Activated CD4-positive, alpha-beta T cell treated with anti-CD3 and anti-CD28 coated beads, Interleukin-2, amount 50 U/mL, for 1 hour (primary cell): ENCODE measurements at places on chromosomes 12 and 14.

- DNase-seq: no peak
Measured at GRCh38 chr14:67641902-67642749, 22.4 kb downstream of the ARG2 start.

DNA sequence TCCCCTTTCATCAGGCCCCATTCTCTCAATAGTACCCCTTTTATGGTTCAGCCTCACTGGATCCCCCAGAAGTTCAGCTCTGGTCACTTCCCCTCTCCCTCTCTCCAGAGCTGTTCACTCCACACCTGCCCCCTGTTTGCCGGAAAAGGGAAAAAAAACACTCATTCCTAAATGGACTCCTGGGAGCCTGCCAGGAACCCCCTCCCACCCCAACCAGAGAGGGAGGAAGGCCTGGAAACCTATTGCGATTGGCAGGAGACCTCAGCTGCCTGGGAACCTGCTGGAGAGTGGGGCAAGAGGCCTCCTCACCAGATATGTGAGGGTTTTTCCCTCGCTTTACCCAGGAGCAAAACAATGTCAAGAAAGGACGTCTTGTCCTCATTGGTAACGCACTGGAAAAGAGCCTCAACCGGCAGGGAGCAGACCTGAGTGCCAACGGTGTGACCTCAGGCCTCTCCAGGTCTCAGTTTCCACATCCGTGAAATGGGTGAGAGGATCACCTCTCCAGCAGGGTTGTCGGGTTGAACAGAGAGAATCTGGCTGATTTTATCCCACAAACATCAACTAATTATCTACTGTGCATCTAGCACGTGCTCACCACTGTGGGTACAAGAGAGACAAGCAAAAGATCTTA, 4.6 kb downstream of the DTX1 start:
- DNase-seq: no peak

DNA sequence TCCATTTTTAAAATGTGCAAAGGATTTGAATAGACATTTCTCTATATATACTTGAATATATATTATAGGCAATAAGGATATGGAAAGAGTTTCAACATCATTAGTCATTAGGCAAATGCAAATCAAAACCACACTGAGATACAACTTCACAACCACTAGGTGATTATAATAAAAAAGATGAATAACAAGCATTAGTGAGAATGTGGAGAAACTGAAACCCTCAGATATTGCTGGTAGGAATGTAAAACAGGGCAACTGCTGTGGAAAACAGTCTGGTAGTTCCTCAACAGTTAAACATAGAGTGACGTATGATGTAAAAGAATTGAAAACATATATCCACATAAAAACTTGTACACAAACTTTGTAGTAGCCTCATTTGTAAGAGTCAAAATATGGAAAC, 11.7 kb upstream of the BATF start:
- DNase-seq: no peak

GRCh38 chr12:4446335-4446734, 720 bp upstream of the FGF6 start:
- DNase-seq: no peak

DNA sequence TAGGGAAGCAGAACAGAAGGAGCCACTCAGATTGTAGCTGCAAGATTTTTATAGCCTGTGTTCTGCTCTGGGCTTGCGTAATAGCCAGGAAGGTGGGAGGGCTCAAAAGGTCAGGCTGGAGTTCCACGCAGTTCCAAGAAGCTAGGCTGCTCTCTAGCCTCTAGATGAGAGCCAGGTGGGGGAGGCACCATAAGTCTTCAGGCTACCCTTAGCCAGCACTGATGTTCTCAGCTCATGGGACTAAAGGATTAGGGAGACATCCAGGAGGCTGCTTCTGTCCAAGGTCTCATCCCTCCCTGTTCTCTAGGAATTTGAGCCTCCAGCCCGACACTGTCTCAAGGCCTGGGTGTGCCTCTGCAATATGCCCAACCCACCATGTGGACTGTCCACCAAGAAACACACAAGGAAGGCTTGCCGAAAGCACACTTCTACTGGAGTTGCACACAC, 1.7 kb downstream of the LMBR1L start:
- DNase-seq: no peak

DNA sequence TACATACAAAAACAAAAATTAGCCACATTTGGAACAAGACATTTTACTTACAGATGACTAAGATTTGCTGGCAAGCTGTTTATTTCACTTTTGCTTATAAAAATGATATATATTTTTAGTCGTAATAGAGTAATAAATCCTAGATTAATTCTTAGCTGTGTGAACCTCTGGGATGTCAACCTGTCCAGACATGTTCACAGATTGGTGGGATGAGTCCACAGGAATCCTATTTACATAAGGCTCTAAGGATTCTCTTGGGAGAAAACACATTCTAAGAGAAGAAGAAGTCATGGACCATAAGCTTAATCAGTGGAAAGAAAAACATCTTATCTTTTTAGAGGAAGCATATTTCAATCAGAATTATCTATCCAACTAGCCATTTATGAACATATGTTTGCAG, 797.4 kb downstream of the C12orf50 start:
- DNase-seq: no peak

DNA sequence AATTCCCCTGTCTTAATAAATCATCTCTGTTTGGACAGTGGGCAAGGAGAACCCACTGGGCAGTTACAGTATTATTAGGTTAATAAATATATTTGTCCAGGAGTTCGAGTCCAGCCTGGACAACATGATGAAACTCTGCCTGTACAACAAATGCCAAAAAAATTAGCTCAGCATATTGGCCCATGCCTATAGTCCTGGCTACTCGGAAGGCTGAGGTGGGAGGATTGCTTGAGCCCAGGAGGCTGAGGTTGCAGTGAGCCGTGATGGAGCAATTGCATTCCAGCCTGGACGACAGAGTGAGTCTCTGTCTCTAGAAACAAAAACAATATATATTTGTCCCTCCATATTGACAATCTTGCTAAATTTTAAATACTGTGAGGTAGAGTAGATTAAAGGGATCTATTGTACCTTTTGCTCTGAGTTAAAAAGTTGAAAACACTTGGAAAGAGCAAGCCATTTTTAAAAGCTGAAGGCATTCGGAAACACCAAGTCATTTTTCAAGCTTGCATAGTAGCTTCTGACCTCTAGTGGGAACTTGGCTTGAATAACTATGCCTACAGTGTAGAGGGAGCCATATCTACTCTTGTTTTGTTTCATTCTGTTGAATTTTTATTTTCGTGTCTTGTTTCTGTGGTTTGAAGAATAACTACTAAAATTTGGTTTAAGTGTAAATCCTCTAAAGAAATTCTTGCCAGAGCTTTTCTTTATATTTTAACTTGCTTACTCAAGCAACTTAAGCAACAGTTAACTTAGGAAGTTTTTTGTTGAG, 14.6 kb upstream of the EEA1 start:
- DNase-seq: no peak

DNA sequence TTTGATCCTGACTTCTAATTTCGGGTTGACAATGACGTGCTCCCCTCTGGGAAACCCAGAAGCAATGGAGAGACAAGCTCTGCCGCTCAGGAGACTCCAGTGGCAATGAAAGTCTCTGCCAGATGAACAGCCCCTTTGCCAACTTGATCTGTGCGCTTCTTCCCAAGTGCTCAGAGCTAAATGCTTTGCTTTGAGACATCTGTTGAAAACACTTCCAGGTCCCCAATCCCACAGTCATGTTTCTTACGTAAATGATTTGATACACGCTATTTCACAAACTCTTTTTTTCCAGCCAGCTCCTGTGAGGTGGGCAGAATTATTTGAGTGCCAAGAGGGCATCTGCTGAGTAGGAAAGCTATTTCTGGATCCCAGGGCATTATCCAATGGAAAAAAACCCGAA, 147.6 kb downstream of the RIMBP2 start:
- DNase-seq: no peak
